Activated CD8-positive, alpha-beta T cell treated with anti-CD3 and anti-CD28 coated beads for 36 hours (primary cell): ENCODE measurements at places on chromosomes 16 and 17.

GRCh38 chr16:53761962-53762703 is 58.2 kb downstream of the FTO start:
- no peak for DNase-seq

DNA sequence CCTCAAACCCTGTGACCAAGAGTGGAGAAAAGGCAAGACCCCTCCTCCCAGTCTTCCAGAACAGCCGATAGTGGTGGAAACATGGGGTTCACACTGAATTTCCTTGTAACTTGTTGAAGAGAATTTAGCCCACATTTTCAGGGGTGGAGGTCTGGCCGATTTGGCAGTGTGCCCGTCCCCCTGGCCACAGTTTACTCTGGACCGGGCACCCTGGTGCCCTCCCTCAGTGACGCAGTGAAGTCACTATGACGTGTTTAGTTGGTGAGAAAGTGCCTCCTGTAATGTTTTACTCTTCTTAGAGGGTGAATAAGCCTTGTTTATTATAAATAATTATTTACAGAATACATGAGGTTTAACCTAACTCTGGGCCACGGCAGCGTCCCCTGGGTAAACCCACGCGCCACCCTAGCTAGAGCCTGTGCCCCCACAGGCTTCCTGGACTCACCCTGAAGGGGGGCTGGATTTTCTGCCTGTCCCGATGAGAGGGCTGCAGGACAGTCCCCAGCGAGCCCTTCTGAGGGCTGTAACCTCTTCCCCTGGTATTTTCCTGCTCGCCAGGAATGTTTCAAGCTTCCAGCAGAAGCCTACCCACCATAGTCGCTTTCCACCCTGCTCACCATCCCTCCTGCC is 316.9 kb downstream of the SEC14L1 start:
- DNase-seq = peak; percentile 57

- DNase-seq = peak; percentile 86
These were observed 6.2 kb downstream of the ITGAE start for GRCh38 chr17:3794557-3795389.

GRCh38 chr16:16019488-16019887 is 70.1 kb downstream of the ABCC1 start:
- no peak for DNase-seq

DNA sequence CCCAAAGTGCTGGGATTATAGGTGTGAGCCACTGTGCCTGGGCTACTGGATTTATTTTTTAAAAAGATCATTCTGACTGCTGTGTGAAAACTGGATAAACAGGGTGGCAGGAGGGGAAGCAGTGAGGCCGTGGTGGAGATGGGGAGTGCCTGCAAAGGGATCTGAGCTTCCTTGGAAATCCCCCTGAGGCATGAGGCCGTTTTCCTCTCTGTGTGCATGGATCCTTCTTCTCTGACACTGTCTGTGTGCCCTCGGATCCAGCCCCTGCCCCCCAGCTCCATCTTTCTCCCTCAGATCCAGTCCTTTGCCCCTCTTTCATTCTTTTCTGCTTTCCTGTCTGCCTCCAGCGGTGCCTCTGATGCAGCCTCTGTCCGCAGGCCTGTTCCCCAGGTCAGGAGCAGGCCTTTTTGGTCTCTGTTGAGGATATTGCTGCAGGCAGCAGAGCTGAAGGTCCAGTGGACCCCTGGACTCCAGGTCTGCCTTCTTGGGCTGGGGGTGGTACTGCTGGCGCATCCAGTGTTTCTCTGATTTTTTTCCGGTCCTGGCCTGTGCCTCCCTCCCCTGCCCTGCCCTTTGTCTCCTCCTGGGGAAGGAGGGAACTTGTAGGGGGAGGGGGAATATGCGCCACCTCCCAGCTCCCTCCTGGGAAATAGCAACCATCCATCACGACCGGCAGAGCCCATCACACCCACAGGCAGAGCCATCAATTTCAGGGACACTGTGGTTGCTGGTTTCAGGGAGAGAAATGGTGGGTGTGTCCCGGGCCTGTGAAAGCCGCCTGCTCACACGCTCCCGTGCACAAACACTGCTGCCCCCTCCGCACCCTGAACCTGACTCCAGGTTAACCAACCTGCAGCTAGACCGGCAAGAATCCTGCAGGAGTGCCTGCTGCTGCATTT is 17.0 kb downstream of the MGAT5B start:
- no peak for DNase-seq

DNA sequence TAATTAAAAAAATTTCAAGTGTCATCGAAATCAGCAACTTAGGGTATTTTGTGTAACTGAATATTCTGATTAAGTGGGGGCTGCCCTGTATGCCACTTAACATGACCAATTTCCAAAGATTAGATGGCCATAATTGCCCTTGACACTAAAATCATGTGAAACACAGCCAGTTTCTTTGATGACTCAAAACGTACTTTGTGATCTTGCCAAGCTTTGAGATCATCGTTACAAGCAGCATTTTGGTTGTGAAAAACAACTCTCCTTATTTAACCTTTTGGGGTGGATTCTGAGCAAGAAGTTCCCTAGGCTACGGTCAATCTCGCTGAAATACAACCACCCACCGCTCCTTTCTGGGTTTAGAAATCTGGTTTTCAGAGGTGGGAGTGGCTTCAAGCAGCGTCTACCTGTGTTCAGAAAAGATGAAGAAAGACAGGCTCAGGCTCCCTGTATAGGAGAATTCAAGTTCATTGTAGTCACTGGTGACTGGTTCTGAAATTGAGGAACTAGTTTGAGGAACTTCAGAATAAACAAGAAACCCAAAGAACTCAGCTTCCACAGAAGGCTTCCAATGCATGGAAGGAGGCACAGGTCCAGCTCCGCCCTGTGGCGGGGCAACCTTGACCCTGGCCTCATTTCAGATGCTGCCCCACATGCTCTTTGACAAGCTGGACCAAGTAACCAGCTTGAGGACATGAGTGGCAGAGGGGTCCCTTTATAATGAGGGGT is 9.4 kb downstream of the MAP3K14 start:
- peak; percentile 81 for DNase-seq

DNA sequence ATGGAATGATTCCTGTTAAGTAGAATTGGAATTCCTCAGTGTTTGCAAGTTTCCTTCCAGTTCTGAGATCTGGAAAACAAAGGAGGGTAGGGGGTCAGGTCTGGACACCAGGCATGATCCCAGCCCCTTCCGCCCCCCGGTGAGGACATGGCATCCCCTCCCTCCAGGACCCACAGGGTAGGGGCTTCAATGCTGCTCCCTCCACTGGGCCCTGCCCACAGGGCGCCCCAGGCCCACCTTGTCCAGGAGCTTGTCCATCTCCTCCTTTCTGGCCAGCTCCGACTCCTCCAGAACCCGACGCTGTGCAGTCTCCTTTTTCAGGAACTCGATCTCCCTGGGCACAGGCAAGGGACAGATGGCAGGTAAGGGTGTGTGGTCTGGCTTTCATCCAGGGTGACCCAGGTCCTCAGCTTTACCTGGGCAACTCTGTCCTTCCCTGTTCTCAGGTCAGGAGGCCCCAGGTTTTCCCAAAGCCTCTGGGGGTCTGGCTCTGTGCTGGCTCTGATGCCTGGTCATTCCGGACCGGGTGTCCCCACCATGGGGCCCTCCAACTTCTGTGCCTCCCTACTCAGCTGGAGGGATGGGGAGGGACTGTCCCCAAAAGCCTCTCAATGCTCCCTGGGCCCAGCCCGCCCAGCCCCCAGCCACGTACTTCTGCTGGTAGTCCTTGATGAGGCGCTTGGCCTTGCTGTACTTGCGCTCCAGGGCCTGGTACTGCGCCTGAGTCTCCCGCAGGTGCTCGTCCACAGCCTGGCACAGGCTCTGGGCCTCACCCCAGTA is 5.5 kb upstream of the SAMD14 start:
- DNase-seq = no peak

DNA sequence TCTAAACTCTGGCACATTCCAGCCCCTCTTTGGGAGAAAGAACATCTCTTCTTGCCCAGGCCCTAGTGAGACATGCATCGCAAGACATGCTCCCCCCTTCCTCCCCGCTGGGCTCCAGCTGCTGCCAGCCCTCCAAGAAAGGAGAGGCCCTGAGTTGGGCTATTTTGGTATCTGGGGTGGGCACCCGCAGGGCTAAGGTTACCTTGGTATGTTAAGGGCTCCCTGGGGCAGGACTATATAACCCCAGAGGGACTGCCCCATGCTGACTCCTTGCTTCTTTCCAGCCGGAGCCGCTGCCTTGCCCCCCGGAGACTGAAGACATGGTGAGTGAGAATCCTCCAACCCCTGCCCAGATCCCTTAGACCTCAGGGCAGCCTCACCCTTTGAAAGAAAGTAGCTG is at the start of gene MYL11:
TSS of gene MYL11 (plus strand) at position 265 of the 400 bp plus-strand sequence. CDS start at position 321, 56 bp downstream.
- DNase-seq = no peak

GRCh38 chr17:71846561-71847110 is 274.2 kb upstream of the SOX9 start:
- no peak for DNase-seq

DNA sequence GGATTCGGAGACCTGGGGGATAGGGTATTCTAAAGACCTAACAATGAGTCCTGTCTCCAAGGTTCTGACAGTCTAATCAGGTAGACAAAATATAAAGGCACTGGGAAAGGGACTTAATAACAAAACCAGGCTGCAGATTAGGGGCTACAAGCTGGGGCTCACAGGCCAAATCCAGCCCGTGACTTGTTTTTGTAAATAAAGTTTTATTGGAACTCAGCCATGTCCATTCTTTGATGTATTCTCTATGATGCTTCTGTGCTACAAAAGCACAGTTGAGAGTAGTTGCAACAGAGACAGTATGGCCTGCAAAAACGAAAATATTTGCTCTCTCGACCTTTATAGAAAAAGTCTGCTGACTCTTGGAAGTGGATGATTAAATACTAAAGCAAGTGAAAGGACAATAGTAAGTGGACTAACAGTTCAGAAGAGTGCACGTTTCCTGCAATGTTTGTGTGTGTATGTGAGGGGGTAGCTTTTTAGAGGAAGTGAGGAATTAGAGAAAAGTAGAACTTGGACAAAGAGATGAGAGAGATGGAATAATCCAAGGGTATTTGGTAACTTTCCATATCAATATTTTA is 115.4 kb upstream of the ZFHX3 start:
- DNase-seq = no peak

DNA sequence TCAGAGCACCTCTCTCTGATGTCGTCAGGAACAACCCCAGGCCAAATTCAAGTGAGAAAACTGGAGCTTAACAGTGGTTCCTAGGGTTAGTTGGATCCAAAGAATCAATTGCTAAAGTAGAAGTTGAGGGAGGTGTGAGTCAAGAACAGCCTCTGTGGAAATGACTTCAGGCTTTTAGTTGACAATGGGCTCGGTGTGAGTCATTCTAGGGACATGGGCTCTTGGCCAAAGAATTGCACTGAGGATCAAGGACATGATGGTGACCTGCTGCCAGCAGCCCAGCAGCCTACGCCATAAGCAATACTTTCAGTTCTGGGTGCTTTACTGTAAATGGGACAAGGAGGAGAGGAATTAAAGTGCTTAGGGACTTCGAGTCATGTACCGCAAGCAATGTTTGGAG is 32.1 kb upstream of the SMURF2 start:
- DNase-seq = no peak

- no peak for DNase-seq
These were observed 25.1 kb upstream of the FOXJ1 start for GRCh38 chr17:76166168-76166567.

DNA sequence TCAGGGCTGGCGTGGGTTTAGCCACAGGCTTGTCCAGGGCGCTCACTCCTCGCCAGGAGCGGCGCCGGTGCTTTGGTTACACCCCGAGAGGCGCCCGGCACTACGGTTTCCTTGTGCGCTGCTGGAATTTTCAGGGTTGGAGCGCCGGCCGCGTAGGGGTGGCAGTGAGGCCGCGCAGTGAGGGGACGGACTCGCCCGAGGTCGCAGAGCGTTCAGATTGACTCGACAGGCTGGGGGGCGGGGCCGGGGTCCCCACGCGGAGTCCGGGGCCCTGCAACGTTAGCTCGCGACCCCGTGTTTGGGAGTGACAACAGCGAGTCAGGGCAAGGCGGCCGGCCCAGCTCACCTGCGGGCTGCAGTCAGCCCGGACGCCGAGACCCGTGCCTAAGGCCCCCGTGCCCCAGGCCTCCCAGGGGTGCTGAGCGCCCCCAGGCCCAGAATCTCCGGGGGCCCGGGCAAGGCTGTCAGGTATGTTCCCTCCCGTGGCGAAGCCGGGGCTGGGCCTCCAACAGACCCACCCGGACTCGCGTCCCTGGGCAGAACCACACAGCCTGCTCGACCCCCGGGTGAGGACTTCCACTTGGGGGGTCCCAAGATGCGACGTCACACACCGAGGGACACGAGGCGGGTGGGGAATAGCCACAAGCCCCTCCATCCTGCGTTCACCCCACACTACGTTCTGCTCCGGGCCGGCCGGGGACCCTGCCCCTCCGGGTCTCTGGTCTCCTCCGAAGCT is 1.3 kb upstream of the ACTG1 start:
- peak; percentile 67 for DNase-seq

DNA sequence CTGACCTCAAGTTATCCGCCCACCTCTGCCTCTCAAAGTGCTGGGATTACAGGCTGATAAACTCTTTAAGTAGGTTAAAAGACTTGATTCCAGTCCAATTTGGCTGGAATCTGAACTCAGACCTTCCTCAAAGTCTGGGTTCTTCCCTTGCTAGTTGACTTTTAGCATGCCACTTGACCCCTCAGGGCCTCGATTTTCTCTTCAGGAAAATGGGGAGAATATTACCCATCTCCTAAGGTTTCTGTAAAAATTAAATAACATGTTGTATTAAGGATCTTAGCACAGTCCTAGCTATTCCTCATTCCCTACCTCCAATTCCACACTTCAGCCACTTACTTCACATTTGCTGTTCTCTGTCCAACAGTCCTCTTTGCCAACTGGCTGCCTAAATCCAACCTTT is 1.9 kb downstream of the GTF3C1 start:
- DNase-seq = no peak

GRCh38 chr16:4375717-4376116 is 4.1 kb downstream of the VASN start:
- DNase-seq = no peak

GRCh38 chr17:29449865-29450671 is 59.9 kb downstream of the TAOK1 start:
- DNase-seq = no peak

DNA sequence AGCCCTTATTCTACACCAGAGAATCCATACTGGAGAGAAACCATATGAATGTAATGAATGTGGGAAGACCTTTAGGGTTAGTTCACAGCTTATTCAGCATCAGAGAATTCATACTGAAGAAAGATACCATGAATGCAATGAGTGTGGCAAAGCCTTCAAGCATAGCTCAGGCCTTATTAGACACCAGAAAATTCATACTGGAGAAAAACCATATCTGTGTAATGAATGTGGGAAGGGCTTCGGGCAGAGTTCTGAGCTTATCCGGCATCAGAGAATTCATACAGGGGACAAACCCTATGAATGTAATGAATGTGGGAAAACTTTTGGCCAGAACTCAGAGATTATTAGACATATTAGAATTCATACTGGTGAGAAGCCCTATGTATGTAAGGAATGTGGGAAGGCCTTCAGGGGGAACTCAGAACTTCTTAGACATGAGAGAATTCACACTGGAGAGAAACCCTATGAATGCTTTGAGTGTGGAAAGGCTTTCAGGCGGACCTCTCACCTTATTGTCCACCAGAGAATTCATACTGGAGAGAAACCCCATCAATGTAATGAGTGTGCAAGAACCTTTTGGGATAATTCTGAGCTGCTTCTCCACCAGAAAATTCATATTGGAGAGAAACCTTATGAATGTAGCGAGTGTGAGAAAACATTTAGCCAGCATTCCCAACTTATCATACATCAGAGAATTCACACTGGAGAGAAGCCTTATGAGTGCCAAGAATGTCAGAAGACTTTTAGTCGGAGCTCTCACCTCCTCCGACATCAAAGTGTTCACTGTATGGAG is 14.1 kb downstream of the ZFP3 start:
- DNase-seq = no peak

- no peak for DNase-seq
These were observed 40.6 kb upstream of the HAS3 start for GRCh38 chr16:69064764-69065313.

- DNase-seq = peak; percentile 41
These were observed 7.5 kb upstream of the TMEM170A start for GRCh38 chr16:75471723-75472633.

- DNase-seq = peak; percentile 83
These were observed 7.3 kb downstream of the ABI3 start for GRCh38 chr17:49217651-49218413.
